Naive thymus-derived CD8-positive, alpha-beta T cell (primary cell): ENCODE measurements at places on chromosomes 7 and 10.

DNA sequence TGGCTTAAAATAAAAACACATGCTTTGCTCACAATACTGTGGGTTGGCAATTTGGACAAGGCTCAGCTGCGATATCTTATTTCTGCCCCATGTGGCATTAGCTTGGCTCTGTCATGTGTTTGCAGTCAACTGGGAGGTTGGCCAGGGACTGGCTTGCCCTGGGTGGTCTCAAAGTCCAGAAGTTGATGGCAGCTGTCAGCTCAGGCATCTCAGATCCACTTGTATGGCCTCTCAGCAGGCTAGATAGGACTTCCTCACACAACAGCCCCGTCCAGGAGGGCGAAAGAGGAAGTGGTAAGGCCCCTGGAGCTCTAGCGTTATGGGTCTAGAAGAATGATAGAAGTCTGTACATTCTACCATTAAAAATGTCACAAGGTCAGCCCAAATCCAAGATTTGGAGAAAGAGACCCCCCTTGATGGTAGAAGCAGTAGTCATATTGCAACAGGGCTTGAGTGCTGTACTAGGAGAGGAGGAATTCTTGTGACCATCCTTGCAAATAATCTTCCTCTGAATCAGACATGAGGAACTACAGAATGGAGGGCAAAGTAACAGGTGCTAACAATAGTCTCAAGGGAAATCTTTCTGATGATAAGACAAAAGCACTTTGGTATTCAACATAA is 166.2 kb downstream of the FAM107B start:
- no peak for DNase-seq

GRCh38 chr10:89217057-89217990 is 10.2 kb upstream of the CH25H start:
- DNase-seq, result peak; percentile 24

- no peak for DNase-seq
Observed at GRCh38 chr10:110724937-110725336, 80.8 kb downstream of the RBM20 start.

DNA sequence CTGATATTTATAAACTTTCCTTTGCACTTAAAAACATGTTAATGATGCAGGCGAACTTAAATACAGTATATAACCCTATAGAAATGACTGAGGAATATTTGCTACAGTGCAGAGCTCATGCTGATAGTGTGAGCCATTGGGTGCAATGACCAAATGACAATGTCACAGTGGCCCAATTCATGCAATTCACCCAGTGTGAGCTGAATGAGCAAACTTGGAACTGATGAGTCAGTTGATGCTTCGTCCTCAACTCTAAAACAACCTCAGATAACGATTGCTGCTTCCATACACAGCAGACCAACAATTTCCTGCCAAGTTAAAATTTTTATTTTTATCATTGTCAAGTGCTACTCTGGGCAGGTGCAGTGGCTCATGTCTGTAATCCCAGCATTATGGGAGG is 12.1 kb upstream of the ZC3HAV1L start:
- DNase-seq, result no peak

DNA sequence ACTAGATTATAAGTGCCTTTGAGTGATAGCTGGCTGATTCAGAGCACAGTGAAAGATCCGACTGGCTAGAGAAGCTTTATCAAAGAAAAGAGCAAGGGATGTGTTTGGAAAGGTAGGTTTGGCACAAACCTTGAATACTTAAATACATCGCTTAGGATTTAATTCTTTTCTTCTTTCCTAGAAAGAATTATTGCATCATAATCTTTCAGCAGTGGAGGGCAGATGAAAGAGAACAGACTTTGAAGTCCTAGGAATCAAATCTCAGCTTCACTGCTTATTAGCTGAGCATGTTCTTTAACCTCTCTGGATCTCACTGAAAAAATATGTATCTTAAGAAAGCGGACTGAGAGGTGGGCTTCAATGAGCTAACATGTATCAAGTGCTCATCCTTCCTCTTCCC is 122.8 kb downstream of the ZNF365 start:
- no peak for DNase-seq

DNA sequence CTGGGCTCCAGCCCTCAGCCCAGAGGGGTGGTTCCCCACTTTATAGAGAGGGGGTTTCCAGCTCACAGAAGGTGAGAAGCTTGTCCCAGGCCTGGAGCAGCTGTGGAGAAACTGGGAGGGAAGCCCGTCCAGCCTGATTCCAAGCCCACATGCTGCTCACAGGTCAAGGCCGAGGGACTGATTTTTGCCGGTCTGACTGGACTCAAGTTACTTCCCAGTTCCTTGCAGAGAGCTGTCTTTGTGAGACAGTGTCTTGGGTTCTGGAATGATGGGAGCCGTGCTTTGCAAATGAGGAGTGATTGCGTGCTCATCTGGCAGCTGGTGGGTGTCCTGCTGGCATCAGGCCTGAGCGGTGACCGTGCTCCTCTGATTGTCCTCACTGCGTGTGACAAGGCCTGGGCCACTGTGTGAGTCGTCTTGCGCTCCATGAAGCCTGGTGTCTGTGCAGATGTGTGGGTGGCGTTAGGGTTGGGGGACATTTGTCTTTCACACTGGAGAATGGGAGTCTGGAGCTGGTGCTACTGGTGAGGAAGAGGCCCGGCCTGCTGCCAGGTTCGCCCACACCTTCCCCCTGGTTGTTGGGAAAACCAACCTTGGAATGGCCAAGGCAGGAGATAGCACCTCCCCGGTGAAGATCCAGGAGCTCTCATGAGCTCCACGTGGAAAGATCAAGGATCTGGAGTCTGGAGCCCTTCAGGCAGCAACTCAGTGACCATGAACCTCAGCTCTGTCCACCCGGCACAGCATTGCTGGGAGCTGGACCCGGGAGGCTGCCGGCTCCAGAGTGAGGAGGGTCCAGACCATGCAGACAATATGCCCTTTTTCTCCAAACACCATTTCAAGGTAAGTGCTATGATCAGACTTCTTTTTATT is 129.6 kb downstream of the SMURF1 start:
- no peak for DNase-seq

GRCh38 chr7:27130540-27131389 is at the start of gene HOXA4:
Gene HOXA4 (minus strand): TSS chr7:27130757. CDS start chr7:27130733, 24 bp downstream.
- peak; percentile 79 for DNase-seq

DNA sequence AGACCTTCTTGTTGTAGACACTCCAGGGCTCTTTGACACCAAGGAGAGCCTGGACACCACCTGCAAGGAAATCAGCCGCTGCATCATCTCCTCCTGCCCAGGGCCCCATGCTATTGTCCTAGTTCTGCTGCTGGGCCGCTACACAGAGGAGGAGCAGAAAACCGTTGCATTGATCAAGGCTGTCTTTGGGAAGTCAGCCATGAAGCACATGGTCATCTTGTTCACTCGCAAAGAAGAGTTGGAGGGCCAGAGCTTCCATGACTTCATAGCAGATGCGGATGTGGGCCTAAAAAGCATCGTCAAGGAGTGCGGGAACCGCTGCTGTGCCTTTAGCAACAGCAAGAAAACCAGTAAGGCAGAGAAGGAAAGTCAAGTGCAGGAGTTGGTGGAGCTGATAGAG is 5.5 kb downstream of the GIMAP7 start:
- DNase-seq, result peak; percentile 70

DNA sequence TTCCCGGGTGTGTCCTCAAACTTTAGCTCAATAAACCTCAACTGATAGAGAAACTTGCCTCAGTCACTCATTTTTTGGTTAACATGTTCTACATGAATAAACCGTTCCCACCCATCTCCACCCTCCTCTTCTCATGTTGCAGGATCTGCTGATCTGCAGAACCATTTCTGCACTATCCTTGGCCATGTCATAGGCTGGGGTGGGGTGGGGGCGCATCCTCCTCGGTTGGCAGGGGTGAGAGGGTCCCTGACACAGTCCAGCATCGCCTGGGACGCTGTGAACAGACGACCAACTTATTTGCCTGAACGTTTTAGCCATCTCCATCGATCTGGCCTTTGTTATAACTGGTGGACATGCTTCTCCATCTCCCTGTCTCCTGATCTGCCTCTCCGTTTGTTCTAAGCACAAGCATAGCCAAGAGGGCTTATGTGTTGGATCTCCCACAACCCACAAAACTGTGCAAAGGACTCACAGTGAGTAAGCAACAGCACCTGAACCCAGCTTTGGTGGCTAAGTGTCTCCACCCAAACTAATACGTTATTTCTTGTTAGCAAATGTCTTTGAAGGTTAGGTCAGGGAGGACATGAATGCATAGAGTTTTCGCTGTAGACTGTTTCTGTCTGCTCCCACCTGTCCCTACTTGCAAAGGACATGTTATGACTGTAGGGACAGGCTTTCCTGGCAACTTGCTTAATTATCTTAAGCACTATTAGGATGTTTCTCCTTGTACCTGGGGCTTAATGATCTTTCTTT is 51.7 kb downstream of the PRKCQ start:
- no peak for DNase-seq
